ENCODE measurements at places on chromosomes 7 and 10.
A peak's percentile ranks its signal among the peaks of the same experiment; 100 is the strongest.

GRCh38 chr10:49344840-49345239, 45.9 kb downstream of the C10orf71 start:
- no peak for DNase-seq

DNA sequence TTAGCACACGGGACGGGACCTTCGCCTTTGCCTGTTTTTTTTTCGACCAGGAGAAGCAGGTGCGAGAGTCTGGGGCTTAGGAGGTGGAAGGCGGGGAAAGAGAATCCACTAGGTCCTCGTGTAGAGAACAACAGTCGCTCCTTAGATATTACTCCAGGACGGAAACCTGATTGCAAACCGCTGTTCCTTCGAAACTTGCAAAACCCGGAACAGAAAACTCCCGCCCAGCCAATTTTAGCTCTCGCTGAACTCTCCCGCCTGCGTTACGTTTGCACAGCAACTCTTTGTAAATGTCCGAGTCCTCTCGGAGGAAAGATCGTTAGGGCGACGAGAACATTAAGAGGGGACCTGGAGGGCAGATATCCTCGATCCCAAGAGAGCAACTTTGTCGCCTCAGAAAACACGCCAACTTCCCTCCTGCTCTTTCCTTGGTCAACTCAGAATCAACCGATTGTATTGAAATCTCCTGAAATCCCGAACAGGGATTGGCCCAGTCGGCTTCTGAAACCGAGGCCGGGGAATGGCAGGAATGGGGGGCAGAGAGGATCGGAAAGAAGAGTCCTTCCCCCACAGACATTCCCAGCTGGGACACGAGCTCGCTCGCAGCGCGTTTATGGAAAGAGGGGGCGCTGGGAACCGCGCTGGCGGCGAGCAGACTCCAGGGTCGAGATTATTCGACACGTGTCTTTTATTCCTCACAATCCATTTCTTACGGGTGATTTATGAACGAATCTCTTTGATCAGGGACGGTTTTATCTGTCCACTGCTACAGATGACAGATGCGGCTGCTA, 9.9 kb downstream of the TWIST1 start:
- DNase-seq: peak; percentile 90

DNA sequence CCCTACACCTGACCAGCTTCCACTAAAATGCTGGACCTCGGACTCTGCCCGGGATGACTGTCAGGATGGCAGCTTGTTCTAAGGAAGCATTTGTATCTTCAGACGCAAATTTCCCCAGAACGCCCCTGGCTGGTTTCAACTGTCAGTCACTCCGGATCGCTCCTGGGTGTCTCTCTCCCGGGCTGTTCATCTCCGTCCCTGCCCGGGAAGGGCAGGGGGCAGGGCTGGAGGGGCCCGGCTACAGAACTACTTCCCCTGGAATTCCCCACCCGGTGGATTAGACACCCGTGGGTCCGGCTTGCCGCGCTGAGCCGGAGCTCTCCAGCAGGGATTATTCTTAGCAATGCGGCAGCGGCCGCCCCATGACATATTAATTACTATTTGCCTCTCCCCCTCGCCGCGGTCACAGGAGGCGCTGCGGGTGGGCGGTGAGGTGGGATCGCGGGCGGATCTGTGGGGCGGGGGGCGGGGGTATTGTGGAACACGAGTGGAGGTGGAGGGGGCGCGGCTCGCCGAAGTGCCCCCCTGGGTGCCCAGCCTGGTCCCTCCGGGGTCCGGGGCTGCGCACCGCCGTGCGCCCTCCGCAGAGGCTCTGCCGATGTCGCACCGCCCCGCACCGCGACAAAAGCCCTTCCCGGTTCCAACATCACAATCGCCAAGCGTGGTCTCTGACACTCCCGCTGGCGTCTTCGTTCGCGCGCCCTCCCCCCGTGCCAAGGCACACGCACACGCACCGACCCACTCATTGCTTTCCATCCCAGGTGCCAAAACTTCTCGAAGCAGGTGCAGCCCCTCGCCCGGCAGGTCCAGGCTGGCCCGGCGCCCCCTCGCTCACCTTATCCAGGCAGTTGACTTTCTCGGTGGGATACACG, 276.1 kb upstream of the NEBL start:
- peak; percentile 23 for DNase-seq

- DNase-seq: no peak
These were observed 66.0 kb upstream of the DOCK1 start for GRCh38 chr10:126839094-126839761.

DNA sequence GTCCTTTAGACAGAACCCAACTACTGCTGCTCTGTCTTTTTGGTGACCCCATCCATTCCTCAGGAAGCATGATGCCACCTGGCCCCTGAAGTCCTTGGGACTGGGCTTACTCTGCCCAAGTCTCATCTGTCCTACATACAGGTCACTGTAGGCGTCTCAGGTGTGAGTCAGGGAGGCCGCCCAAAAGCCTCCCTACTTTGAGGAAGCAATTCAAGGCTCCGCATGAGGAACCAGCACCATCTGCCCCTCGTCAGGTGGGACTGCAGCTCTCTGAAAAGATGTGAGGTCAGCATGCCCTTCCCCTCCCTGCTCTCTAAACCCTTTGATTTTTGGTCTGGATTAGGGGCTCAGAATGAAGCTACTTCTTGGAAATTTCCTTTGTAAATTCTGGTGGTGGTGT, 354.8 kb downstream of the CXCL12 start:
- DNase-seq: peak; percentile 12

DNA sequence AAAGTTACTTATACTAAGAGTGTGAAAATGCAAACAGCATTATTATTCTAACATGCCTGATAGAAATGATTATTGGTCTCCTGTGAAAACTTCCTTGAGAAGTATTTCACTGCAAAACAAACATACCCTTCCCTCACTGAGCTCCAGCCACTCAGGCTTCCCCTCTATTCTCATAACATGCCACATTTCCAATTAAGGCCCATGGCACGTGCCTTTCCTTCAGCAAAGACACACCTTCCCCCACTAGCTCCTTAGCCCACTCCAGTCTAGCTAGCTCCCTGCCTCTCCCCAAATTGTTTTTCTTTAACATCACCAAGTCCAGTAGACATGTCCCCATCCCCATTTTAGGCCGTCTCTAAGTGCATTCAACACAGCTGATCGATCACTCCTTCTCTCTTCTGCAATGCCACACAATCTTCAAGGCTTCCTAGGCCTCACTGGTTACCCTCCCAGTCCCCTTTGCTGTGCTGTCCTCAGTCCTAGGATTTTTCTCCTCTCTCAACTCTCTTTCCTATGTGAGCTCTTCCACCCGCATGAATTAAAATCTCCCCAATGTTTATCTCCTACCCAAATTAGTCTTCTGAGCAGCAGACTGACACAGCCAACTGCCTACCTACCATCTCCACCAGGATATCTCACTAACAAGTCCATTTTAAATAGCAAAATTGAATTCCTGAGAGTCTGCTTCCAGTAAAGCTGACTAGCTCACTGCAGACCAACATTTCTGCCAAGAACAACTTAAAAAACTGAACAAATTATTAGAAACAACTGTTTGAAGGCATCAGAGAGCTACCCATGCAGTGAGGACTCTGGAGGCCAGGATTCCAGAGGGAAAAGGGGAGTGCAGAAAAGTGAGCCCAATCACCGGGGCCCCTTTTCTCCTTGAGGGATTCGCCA, 11.9 kb downstream of the CYTH3 start:
- no peak for DNase-seq

DNA sequence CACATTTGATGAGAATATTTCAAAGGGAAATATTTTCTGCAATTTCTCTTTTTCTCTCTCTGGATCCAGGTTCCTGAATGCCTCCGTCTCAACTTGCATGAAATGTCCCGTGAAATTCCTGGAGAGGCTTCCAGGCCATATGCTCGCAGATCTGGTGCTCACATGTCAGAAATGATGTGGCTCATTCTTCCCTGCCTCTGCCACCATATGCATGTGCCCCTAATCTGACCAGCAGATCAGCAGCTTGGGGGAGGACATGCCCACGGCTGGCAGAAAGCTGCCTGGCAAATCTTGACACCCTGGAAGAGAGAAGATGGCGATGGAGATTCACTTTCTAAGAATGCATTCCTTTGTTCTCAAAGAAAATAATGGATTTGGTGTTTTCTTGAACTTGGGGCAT, 490.7 kb downstream of the RPS24 start:
- DNase-seq: peak; percentile 62

DNA sequence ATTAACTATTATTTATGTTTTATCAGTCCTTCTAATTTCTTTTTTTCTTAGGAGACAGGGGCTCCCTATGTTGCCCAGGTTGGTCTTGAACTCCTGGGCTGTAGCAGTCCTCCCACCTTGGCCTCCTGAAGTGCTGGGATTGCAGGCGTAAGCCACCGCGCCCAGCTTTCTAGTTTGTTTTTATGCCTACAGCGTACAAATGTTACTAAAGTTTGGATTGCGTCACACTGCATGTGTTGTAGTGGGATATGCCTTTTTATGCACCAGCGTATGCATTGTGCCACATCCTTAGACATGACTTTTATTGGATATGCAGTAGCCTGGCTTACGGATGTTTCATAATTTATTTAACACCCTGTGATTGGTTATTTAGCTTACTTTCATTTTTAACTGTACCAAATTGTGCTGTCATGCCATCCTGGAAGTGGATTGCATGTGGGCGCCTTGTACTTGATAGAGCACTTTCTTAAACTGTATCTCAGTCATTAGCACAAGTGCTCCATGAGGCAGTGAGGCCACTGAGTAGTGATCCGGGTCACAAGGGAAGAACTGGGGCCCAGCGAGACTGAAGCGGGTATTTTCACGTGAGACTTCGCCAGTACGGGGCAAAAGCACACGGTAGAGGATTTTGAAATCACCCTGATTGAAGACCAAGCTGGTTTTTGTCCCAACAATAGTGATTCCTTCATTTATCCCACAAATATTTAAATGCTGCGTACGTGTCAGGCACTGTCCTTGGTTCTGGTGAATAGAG, 165.0 kb downstream of the MGMT start:
- peak; percentile 53 for DNase-seq

- no peak for DNase-seq
These were observed 145.6 kb downstream of the EXOC4 start for GRCh38 chr7:133398506-133398905.

DNA sequence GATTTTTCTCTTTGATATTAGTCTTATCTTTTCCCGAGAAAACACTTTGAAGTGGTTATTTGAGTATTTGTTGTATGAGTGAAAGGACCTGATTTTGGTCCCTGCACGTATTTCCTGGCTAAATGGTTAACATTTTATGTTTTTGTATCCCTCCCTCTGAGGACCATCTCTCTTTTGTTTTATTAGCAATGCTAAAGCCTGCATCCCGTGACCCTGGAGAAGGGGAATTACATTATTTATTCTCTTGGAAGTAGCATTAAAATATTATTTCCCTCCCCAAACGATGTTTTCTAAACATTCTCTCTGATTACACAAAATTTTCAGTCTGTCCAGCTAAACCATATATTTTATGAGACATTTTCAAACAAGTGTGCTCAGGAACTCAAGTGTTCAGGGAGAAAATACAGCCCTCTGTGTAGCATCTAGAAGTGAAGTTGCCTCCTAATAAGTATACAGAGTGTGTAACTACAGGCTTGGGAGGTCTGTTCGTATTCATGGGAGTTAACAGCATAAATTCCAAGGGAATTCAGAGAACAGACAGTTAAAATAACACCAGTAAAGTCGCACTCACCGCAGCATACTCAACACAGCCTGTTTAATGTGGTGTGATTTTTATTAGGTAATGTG, 163.8 kb upstream of the NPVF start:
- no peak for DNase-seq

- DNase-seq: no peak
These were observed 216.0 kb downstream of the KCNMA1 start for GRCh38 chr10:77421591-77421990.

- peak; percentile 83 for DNase-seq
These were observed 72.8 kb upstream of the KAT6B start for GRCh38 chr10:74753442-74754211.

- DNase-seq: no peak
These were observed 76.2 kb upstream of the PPP2R2D start for GRCh38 chr10:131824371-131825149.

DNA sequence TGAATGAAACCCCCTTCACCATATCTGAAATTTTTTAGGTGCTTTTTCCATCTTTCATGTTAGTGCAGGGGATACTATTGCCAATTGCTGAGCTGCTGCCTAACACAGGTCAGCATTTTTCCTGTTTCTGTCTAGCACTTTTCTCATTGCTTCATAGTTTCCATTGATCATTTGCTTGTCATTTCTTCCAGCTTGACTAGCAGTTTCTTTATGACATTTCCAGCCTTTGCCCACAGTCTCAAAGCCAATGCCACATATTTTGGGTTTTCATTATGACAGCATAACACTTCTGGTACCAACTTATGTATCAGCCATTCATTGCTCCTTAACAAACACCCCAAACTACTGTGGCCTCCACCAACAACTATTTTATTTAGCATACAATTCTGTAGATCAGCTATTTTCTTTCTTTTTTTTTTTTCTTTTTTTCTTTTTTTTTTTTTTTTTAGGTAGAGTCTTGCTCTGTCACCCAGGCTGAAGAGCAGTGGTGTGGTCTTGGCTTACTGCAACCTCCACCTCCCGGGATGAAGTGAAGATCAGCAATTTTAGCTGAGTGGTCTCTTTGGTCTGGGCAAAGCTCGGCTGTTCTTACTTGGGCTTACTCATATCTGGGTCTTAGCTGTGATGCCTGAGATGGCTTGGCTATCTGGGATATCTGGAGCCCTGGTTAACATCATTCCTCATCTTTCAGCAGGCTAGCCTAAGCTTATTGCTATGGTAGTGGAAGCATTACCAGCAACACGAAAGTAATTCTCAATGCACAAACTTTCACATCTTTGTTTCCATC, 102.3 kb downstream of the EPC1 start:
- DNase-seq: no peak

GRCh38 chr7:121355574-121355973, 26.8 kb downstream of the WNT16 start:
- no peak for DNase-seq

- no peak for DNase-seq
These were observed 162.4 kb downstream of the TNS3 start for GRCh38 chr7:47419471-47419870.

- DNase-seq: no peak
These were observed 331.7 kb downstream of the XPNPEP1 start for GRCh38 chr10:109591601-109592000.

DNA sequence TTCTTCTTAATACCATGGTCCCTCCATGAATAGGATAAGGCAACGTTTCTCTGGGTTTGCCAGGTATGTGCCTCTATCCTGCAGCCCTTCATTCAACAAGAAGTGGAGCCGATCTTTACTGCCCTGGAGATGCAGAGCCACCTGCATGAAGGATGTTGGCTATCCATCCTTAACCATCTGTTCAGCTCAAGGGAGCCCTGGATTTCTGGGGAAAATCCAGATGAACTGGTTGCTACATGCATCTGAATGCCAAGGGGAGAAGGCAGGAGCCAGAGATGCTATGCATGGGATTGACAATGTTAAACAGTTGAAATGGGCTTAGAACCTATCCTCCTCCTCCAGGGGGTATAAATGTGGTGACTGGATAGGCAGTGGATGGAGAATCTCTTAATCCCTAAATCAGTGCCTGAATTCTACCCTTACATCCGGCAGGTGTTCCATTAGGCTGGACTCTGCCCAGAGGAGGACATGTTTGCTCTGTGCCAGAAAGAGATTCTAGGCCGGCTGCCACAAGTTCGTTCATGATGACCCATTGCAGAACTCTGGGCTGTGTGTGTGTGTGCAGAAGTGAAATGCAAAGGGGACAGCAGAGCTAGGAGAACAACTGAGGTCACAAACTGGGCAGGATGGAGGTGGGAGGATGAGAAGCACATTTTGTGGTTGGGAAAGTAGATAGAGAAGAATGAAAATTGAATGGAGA, 15.6 kb downstream of the CPED1 start:
- DNase-seq: no peak

GRCh38 chr7:50558294-50559053, 6.7 kb downstream of the DDC start:
- no peak for DNase-seq

GRCh38 chr10:12431151-12432101, 82.1 kb downstream of the CAMK1D start:
- DNase-seq: no peak

All from lower leg skin (tissue), 4 donors.